ENCODE measurements at places on chromosomes 11 and 22.

DNA sequence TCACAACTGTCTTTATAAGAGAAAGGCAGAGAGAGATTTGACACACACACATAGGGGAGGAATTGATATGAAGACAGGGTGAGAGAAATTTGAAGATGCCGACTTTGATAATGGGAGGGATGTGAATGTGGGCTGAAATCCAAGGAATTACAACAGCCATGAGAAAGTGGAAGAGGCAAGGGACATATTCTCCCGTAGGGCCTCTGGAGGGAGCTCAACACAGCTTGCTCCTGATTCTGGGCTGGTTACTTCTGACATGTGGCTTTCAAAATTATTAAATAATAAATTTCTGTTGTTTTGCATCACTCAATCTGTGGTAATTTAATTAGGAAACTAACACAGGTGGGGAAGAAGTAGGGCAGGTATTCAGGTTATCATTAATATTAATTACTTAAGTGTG, 282.9 kb downstream of the LUZP2 start:
- DNase-seq, result no peak

- DNase-seq, result peak; percentile 20
These were observed 53.9 kb upstream of the CRTAM start for GRCh38 chr11:122784325-122784955.

DNA sequence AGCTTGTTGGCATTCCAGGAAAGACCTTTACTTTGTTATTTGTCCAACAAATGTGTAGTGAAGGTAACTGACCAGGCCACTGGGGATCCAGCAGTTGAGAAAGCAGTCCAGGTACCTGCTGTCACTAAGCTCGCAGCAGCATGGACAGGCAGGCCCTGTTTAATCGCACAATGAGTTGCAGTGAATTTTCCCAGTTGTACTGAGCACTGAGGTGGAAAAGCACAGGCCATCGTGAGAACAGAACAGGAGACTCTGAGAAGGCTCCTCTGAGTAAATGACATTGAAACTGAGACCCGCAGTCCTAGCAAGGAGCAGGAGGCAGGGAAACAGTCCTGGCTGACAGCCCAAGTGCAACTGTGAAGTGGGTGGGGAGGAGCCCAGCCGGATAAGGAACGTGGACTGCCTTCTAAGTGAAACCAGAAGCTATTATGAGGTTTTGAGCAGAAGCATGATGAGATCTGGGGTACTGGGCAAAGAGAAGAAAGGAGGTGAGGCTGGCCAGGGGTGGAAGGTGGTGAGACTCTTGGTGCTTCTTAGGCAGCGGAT, 39.8 kb upstream of the CDON start:
- no peak for DNase-seq

GRCh38 chr11:65958774-65959420, 2.6 kb upstream of the SART1 start:
- no peak for DNase-seq

GRCh38 chr11:119472186-119472855, 49.3 kb upstream of the THY1 start:
- DNase-seq, result no peak

- no peak for DNase-seq
These were observed 5.3 kb downstream of the RIN1 start for GRCh38 chr11:66330931-66331330.

- no peak for DNase-seq
These were observed 201.8 kb upstream of the PGR start for GRCh38 chr11:101331411-101331810.

DNA sequence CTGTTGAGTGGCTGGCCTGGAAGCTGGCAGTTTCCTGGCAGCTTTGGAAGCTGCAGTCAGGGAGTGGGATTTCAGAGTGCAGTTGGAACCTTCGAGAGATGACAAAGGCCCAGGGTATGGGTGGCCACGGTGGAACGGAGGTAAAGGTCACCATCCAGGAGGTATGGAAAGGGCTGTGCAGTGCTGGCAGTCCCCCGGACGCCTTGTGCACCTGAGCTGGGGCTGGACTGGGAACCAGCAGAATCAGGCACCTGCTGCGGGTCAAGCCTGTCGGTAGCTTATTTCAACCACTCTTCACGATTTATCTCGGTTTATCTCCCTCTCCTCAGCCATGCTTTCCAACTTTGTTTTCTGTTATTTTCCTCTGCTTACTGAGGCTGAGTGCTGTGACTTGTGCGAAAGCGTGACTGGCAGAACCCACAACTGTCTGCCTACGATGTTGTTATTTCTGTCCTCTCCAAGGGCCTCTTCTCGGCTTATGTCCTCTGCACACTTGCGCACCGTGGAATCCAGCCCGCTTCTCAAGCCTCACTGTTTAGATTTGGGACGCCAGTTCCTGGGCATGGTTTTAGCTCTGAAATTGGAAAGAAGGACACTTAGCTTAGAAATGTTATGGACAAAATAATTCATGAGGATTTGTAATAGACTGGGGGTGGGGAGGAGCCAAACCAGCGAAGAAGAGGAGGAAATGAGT, 24.0 kb upstream of the ATXN10 start:
- no peak for DNase-seq

DNA sequence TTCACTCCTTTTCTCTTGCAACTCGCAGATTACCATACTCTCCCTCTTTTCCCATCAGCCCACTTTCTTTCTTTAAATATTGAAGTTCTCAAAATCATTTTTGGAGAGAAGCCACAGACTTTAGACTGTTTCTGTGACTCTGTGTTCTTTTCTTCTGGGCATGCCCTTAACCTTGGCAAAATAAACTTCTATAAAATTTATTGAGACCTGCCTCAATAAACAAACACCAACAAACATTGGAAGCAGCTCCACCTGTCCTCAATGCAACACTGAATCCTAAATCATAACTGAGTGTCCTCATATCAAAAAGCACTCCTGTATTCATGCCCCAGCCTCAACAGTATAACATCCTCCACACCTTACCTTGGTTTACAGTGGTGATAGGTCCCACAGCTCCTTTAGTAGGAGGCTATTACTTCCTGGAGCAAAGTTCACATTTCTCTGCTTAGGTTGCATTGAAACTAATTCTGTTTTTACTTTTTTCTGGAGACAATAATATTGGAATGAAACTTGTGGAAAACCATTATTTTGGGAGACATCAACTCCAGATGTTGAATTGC, 320.0 kb upstream of the LRRC4C start:
- no peak for DNase-seq

DNA sequence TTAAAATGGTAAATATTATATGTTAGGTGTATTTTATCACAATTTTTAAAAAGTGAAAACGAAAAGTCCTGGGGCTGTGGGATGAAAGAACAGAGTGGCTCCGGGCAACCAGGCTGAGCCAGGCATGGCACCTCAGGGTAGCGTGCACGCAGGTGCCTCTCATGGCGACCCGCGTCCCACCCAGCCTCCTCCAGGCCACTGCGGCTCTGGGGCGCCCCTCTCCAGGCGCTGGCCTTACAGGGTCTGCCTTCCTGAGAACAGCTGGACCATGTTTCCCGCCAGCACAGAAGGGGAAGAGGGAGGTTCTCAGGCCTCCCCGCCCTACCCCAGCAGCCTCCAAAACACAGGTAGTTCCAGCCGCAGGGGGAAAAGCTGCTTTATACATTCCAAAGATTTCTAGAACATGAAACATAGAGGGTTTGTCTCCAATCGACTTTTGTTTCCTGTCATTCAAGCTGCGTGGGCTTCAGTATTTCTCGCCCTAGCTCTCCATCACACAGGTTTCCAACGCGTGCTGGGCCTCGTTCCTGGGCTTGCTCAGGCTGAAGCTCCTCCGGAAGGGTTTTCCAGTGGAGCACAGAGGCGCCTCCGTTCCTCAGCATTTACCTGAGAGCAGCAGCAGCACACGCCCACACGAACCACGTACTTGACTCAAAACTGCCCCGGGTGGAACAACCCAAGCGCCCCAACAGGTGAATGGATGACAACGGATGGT, 10.5 kb downstream of the EHD1 start:
- DNase-seq, result no peak

- DNase-seq, result no peak
These were observed 14.0 kb upstream of the SMIM38 start for GRCh38 chr11:69141742-69142141.

DNA sequence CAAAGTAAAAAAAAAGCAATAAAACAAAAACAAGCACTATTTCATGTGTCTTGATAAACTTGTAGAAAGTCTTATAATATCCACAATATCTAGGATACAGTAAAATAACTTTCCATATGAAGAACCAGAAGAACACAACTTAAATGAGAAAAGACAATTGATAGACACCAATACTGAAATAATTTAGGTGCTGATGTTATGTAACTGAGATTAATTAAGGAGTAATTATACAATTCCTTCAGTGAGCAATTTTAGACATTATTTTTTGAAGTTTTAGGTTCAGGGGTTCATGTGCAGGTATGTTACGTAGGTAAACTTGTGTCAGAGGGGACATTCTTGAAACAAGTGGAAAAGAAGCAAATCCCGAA, 88.3 kb upstream of the VPREB1 start:
- DNase-seq, result no peak

GRCh38 chr22:49333206-49333605, 494.5 kb downstream of the BRD1 start:
- no peak for DNase-seq

DNA sequence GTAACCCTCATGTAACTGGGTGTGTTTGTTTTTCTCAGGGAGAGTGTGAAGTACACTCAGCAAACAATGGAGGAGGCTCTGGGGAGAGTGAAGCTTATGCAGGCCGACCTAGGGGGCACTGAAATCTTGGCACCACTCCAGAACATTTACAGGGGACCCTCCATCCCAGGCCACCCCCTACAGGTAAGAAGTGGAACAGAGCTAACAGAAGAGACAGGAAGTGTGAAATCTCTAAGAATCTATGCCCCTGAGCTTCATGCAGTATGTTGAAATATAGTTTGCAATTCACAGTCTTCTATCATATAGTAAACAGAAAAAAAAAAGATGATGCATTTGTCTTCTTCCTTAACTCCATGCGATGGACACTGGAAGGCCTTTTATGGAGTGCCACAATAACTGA, 8.4 kb downstream of the VWA5A start:
- DNase-seq, result no peak

DNA sequence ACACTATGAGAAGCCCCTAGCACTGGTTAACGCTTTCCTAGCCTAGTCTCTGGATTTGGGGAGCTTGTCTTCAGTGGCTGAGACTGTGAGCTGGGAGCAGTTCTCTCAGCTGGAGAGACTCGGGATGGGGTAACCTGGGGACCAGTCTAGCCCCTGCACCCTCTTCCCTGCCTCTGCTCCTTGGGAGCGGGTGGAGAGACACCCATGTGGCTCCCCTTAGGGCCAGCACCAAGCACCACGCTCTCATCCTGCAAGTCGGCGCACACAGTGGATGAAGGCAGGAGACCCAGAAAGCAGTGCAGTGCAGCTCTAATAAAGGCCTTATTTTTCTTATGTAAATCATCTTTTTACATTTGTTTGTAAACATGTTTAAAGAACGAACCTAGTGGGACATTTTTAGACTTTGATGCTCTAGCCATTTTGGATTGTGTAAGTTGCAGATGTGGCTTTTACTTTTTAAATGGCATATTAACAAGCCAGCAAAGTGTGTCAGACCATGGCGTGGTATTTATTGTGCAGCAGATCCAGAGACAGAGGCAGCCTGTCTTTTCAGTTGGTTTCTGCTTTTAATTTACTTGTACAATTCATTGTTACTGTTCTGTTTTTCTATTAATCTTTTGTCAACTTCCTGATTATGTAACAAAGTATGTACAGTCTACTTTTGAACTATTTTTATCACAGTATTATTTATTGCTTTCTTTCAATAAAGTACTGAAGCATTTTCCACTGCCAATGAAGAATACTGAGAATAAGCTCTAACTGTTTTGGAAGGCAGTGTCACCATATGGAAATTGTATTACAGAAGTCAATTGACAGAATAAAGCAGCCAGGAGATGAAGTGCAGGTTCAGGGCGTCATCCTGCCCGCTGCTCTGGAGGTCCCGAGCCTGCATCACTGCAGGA, 14.4 kb upstream of the CTTN start:
- DNase-seq, result no peak

GRCh38 chr11:124080327-124081001, 34.8 kb upstream of the VWA5A start:
- no peak for DNase-seq

DNA sequence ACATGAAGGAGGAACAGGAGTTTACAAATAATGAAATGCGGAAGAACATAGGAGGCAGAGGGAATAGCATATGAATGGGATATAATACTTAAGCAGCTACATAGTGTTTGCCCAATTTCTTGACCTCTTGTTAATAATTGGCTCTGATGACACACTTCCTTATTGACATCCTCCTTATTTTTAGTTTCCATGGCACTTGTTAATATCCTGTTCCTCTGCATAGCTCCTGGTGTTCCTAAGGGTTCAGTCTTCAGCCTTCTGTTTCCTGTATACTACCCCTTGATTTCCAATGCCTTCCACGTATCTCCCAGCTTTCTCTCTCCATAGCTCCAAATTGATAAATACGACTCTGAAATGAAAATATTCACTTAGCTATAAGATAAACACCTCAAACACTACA, 663.8 kb upstream of the API5 start:
- no peak for DNase-seq

Data from thoracic aorta (tissue), 2 donors.